ENCODE measurements at places on chromosomes 2 and 18.
A peak's percentile ranks its signal among the peaks of the same experiment; 100 is the strongest.

DNA sequence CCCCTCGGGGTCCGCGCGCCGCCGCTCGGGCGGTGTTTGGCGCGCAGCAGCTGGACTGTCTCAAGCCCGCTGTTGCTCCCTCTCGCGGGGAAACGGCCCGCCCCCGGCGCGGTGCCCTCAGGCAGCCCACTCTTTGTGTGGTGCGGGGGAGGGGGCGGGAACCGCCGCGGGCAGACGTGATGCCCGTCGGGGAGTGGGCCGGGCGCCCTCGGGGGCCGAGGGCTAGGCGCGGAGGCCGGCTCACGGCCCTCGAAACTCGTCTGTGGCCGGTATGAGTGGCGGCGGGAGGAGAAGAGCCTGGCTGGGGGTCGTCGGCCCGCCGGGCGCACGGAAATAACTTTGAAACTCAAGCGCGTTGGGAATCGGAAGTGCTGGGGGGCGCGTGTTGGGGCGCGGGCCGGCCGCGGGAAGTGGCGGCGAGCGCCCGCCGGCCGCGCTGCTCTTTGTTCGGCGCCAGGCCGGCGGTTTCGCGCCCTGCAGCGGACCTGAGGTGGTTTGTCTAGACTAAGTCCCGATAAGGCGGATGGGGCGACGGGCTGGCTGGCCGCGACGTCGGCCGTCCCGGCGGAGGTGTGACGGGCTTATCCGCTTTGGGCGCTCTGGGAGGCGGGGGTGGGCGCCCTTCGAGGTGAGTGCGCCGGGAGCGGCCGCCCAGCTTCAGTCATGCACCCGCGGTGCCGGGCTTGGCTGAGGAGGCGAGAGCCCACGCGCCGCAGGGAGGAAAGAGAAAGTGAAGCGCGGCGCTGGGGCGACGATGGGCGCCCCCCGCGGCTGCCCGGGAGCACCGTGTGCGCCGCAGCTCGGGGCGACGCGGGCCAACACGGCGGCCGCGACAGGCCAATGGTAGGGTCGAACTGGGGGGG, 679 bp downstream of the PTMA start:
- peak; percentile 48 for DNase-seq

- no peak for DNase-seq
These were observed at the start of gene POU3F3 for GRCh38 chr2:104853534-104854497. POU3F3 (plus strand) TSS chr2:104854115; CDS start chr2:104855511, 1,396 bp downstream.

- no peak for DNase-seq
These were observed 4.6 kb downstream of the CXCR4 start for GRCh38 chr2:136113209-136113971.

GRCh38 chr2:100840519-100840918, 20.6 kb downstream of the NPAS2 start:
- no peak for DNase-seq

DNA sequence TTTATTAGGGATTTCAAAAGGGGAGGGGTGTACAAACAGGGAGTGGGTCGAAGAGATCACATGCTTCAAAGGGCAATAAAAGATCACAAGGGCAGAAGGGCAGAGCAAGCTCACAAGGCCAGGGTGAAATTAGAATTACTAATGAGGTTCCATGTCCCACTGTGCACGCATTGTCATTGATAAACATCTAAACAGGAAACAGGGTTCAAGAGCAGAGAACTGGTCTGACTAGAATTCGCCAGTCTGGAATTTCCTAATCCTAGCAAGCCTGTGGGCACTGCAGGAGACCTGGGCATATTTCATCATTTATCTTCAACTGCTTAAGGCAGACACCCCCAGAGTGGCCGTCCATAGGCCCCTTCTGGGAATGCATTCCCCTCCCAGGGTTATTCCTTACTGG, 408.2 kb downstream of the ZNF804A start:
- no peak for DNase-seq

GRCh38 chr2:64323197-64323596, 130.8 kb upstream of the LGALSL start:
- DNase-seq = no peak

DNA sequence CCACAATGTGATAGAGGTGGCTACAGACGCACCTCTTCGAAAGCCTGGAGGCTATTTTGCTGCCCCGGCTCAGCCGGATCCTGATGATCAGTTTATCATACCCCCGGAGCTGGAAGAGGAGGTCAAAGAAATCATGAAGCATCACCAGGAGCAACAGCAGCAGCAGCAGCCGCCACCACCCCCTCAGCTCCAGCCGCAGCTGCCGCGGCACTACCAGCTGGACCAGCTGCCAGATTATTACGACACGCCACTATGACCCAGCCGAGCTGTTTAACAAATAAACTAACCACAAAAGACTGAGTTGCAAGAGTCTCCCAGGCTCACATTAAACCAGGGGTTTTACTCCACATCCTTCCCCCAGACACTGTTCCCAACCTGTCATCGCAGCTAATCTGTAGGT, 263.8 kb downstream of the PHLPP1 start:
- no peak for DNase-seq

DNA sequence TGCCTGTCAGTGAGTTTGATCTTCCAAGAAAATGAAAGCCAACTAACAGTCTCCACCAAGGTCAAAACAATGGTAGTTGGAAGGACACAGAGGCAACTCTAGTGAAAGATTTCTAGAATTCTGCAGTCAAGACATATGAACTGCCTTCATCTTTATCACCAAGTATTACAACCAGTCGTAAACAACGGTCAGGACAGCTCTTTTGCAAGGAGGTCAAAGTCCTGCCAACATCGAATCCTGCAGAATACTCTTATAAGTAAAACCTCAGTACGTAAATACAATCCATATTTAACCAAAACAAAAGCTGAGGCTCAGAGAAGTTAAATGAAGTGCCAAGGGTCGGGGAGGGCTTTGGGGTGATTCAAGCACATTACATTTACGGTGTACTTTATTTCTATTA, 3.1 kb downstream of the FEZ2 start:
- no peak for DNase-seq
